Immature natural killer cell (primary cell): ENCODE measurements at places on chromosomes 1 and 21.
A peak's percentile ranks its signal among the peaks of the same experiment; 100 is the strongest.

GRCh38 chr1:90344963-90345730 is 350.2 kb downstream of the ZNF326 start:
- no peak for DNase-seq
- H3K4me1 ChIP-seq: peaks cover 11% of the 10 kb centered on the region
- H3K27me3 ChIP-seq: peaks cover 14% of the 10 kb centered on the region
- no peaks in the 10 kb centered on the region for H3K36me3 ChIP-seq
- no peak overlapping the region for H3K4me3 ChIP-seq

GRCh38 chr21:44708213-44708865 is 3.0 kb downstream of the TSPEAR start:
- DNase-seq: no peak
- H3K4me3 ChIP-seq: no peak overlapping the region
- H3K4me1 ChIP-seq: peaks cover 18% of the 10 kb centered on the region
- H3K36me3 ChIP-seq: peaks cover 3% of the 10 kb centered on the region
- peaks cover 42% of the 10 kb centered on the region for H3K27me3 ChIP-seq

- H3K4me3 ChIP-seq: no peak overlapping the region
- peak; percentile 52 for DNase-seq
- H3K4me1 ChIP-seq: no peaks in the 10 kb centered on the region
- peaks cover 3% of the 10 kb centered on the region for H3K36me3 ChIP-seq
- H3K27ac ChIP-seq: no peak overlapping the region
Observed at GRCh38 chr21:34603002-34603709, 11.8 kb downstream of the RCAN1 start.

DNA sequence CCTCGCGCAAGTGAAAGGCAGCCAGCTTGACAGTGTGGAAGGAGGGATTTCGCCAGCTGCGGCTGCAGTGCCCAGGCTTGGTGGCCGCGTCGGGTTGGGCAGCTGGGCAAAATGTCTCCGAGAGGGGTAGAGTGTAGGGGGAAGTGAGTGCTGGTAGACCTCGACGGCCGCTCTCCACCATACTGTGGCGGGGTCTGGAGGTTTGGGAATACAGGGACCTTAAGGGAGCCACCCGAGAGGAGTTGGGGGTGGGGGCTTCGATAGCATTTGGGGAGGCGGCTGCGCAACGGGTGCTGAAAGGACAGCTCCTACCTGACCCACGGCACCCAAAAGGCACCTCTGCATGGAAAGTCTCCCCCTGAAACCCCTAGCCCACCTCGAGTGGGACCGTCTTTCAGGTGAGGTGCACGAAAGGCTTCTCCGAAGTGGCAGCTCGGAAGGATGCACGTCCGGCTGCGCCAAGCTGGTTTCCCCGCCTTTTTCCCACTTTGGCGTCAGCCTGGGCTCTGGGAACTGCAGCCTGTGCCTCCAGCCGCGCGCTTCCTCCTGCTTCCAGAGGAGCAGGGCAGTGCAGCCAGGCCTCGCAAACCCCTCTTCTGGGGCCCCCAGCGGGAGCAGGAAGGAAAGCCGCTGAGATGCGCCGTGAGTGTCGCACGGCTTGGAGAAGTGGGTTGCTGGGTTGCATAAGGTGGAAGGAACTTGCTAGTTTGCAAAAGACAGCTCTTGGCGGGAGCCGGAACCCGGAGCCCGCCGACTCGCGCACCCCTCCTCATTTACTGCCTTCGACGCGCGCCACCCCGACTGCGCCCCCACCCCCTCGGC is 531 bp upstream of the HMGN2 start:
- peak overlapping the region; percentile 94 for H3K27ac ChIP-seq
- DNase-seq: peak; percentile 27
- H3K4me1 ChIP-seq: peaks cover 45% of the 10 kb centered on the region
- peak overlapping the region; percentile 98 for H3K4me3 ChIP-seq
- H3K27me3 ChIP-seq: peaks cover 15% of the 10 kb centered on the region

DNA sequence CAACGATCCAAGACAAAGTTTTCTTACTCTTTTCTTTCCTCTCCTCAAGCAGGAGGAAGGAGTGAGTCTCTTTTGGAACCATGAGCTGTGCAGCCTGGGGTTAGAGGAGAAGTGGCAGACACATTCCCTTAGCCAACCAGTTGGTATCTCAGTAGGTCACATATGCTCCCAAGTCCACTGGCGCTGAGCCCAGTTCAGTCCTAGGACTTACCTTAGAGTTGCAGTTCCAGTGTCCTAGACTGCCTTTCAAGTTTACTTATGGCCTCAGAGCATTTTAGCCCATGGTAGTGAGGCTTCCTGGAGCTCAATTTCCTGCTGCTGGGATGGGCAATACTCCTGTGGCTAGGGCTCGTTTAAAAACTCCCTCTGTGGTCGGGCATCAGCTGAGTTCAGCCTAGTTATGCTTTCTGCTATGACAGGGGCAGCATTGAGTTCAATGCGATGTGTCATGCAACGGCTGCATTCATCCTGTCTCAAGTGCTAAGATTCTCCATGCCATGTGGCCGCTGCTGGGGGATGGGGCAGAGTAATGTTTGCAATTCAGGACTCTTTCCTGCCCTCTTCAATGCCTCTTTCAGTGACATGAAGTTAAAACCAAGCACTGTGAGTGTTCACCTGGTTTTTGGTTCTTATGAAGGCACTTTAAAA is 103.8 kb downstream of the LRRC7 start:
- no peak overlapping the region for H3K27ac ChIP-seq
- no peak overlapping the region for H3K4me3 ChIP-seq
- H3K36me3 ChIP-seq: no peaks in the 10 kb centered on the region
- no peak for DNase-seq
